ENCODE measurements at places on chromosomes 4 and X.

DNA sequence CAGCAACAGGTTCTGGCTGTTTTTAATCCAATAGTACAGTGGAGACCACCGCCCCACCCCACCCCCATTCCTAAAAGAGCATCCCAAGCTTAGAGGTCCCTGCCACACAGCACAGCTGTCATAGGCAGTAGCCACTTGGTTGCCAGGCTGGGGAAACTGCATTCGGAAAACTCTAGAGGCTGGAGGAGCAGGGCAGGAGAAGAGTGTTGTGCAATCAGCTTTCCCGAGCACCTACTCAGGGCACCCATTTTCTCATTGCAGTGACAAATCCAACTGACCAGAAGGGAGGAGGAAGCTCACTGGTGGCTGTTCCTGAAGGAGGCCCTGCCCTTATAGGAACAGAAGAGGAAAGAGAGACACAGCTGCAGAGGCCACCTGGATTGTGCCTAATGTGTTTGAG lies 1.1 kb downstream of the CXCL1 start:
- DNase-seq: no peak

DNA sequence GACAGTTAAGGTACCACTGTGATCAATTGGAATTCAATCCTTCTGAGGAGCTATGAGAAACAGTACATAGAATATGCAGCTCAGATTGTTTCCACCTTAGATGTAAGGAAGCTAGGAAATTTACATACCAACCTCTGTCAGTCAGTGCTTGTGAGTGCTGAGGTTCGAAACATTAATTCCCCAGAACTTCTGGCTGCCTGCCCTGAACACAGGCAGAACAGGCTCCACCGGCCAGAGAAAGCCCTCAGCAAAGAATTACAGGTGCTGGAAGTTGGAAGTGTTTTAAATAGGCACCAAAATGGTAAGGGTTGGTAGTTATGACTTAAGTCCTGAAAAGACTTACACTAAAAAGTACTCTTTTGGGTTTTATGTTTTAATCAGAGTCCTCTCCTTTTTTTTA lies 651.8 kb downstream of the C4orf33 start:
- peak; percentile 76 for DNase-seq

- no peak for DNase-seq
Observed at GRCh38 chr4:95506264-95506663, 42.5 kb downstream of the UNC5C start.

DNA sequence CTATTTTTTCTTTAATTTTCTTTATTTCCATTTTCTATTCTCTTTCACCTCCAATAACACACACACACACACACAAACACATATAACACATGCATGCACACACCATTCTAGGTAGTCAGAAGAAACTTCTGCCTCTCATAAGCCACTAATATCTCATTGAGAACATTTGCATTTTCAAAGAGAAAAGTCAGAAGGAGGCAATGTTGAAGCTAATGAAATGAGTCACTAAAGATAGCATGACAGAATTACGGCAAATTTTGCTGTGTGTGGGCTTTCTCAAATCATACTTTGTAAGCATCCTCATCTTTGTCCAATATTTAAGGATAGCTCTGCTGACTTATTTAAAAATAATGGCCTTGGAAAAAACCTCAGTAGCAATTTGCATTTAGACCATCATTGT lies 291.3 kb downstream of the GUCY2F start:
- DNase-seq: no peak

- no peak for DNase-seq
Observed at GRCh38 chr4:90234916-90235547, 107.8 kb downstream of the CCSER1 start.

- no peak for DNase-seq
Observed at GRCh38 chrX:1476682-1477081, 24.0 kb upstream of the ASMTL start.

GRCh38 chr4:61309616-61310015 lies 109.5 kb downstream of the ADGRL3 start:
- no peak for DNase-seq

- no peak for DNase-seq
Observed at GRCh38 chrX:39850630-39851152, 247.1 kb downstream of the BCOR start.

GRCh38 chr4:151260526-151260925 lies 16.4 kb upstream of the PRSS48 start:
- no peak for DNase-seq

DNA sequence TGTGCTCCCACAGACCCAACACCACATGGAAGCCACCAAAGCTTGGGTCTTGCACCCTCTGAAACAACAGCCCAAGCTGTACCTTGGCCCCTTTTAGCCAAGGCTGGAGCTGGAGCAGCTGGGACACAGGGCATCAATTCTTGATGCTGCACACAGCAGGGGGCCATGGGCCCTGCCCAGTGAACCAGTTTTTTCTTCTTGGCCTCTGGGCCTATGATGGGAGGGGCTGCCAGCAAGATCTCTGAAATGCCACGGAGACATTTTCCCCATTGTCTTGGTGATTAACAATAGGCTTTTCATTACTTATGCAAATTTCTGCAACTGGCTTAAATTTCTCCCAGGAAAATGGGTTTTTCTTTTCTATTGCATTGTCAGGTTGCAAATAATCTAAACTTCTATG lies 49.0 kb downstream of the SPANXA2 start:
- no peak for DNase-seq

- peak; percentile 15 for DNase-seq
Observed at GRCh38 chr4:79540143-79540542, 132.1 kb upstream of the GK2 start.

DNA sequence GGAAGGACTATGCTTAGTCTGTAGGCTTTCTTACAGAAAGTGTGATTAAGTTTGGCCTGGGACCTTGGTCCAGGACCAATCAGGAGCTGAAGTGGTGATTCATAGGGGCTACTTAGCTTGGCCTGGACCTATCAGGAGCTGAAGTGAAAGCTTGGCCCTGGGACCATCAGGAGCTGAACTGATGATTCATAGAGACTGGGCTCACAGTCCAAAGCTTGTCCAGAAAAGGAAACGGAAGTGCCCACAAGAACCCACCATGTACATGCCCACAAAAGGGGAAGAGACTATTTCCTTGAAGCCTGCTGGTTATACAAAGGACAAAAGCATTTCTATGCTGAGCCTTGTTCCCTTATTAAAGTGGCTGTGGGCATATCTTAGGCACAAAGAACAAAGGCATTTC lies 12.6 kb downstream of the TENT5D start:
- no peak for DNase-seq

- no peak for DNase-seq
Observed at GRCh38 chrX:123590842-123591486, 141.9 kb downstream of the THOC2 start.

DNA sequence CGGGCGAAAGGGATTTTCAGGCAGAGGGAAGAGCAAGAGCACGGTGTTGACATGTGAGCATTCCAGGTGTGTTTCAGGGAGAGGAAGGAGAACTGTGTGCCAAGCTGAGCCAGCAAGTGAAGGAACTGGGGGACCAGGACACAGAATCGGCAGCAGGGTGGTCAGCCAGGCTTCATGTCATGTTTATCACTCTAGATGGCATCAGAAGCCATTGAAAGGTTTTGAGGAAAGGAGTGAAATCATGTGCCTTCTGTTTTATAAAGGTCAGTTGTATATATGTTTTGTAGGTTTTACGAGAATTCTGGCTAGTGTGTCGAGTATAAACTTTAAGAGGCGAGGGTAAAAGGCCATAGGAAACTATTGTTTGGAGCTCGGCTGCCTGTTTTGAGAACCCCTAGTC lies 682.3 kb downstream of the TRIML1 start:
- DNase-seq: no peak

DNA sequence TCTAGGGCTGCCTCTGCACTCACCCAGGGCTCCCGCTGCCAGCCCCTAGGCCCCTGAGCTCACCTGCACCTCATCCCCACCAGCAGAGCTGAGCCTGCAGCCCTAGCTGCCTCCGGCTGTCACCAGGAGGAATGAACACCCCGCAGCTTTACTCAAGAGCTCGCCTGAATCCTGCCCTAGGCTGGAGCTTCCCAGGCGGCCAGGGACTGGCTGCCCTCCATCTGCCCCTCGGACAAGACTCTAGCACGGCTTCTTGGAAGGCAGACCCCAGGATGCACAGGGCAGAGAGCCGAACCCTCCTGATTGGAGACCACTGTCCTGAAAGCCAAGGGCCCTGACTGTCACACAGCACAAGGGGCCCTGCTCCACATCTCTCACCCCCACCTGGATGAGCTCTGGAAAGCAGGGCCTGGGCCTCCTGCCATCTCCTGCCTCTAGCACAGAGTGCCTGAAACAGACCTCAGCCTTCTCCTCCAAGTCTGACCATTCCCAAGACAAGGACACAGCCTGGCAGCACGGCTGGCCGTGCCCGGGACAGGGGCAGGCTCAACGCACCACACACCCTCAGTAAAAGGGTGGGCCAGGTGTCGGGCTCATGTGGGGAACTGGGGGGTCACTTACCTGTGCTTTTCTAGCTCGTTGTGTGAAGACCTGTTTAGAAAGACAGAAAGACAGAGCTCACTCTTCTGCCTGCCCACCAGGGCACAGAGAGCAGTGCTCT lies 4.4 kb downstream of the MXD4 start:
- DNase-seq: no peak

DNA sequence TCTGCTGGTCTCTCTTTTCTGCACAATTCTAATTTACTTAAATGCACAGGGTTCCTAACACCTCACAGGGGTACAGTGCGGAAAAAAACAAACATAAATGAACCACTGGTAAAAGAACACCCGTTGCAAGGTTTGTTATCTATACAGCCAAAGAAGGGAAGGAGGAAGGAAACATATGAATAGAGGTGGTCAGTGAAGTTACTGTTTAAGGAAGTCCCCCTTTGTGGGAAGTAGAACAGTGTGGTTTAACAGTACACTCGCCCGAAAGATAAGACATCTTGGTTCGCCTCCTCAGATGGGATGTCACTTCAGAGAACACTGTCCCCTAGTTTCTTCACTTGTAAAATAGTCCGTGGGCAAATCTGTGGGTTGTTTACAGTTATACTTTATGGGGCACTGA lies 57.5 kb downstream of the TEC start:
- DNase-seq: no peak

GRCh38 chr4:153623491-153623890 lies 60.6 kb upstream of the TLR2 start:
- DNase-seq: no peak

DNA sequence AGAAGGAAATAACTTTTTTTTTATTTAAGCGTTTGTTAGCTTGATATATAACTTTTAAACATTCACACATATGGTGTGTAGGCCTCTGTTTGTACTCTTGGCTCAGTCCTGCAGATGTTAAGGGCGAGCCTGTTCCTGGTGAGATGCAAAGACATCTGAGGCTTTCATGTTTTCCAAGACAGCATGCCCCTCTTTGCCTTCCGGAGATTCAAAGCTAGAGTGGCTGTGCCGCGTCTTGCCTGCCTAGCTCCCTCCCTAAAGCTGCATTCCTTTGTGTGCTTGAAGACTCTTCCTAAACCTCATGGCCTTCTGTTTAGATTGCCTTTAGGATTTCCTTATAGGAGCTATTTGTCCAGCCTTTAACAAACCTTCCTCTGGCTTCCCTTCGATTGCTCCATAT lies 67.1 kb downstream of the MID1IP1 start:
- DNase-seq: no peak

DNA sequence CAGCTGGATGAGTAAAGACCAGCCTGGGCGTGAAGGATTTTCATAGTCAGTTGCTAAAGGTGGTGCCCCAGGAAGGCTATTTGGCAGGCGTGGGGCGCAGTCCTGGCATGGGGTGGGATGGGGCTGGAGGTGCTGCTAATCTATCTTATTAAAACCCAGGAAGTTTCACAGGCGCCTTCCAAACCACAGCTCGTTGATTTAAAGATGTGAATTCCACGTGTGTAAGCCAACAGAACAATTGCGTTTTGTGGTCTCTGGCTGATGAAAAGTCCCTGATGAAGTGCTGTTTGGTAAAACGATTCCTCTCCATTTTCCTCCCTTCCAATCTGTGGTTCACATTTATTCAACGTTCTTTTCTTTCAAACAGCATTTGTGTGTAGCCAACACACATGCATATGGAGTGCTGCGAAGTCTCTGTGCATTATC lies 105.0 kb downstream of the TBL1X start:
- no peak for DNase-seq

DNA sequence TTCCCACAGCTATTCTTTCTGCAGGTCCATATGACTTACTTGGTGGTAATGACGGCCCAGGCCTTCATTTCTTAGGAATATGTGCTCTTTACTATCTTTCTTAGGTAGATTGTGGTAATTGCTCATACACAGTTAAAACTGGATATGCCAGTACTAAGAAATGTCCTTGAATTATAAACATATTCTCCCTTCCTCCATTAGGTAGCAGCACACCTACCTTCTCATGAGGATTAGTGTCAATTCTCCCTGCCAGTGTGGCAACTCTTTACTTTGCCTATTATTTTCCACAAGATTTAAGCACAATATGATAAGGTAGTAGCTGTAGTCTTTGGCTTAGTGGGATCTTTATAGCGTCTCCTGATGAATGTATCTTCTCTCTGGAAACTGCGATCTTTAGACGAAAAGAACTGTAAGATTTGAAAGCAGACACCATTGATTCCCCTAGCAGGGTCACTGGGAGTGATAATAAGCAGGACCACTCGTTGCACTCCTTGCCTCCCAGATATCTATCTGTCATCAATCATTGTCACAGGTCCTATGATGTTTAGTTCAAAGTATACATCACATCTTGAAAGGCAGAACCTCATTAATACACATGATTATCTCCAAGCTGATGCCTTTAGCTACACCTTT lies 1240.7 kb downstream of the C4orf33 start:
- DNase-seq: no peak

DNA sequence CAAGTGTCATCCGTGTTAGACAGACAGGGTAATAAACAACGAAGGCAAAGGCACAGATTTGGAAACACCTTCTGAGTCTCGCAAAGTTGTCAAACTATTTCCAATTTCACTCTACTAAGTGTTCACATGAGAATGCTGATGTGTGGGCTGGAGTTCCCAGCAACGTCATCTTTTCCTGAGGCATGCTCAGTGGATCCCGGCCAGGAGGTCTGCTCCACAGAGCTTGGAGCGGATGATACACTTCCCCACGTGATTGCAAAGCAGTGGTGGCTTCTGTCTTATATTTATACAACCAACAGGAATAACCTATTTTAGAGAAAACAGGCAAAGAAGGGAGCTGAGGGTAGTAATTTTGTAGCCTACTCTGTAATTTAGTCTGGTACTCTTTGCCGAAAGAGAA lies 40.1 kb upstream of the PDK3 start:
- DNase-seq: no peak

DNA sequence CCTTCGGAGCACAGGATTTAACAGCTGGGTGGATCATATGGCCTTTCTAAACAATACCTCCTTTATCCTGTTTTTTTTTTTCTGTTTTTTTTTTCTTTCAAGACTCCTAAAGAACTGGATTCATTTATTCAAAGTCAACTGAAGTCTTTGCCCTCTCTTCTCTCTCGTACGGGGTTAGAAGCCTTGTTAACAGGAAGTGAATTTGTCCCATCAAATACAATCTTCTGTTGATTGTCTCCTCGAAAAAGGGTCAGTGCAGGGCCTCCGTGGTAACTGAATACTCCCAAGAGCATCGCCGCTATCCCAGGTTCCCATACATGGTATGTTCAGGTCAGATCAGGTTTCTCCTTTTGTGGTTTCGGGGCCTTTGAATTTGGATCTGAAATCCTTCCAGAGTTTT lies 1.8 kb upstream of the TMEM128 start:
- no peak for DNase-seq

- no peak for DNase-seq
Observed at GRCh38 chrX:150889131-150889530, 9.3 kb downstream of the CD99L2 start.

GRCh38 chr4:150888217-150888616 lies 126.9 kb downstream of the LRBA start:
- DNase-seq: no peak
